M059J (cell line): ENCODE measurements at places on chromosomes 4 and X.

DNA sequence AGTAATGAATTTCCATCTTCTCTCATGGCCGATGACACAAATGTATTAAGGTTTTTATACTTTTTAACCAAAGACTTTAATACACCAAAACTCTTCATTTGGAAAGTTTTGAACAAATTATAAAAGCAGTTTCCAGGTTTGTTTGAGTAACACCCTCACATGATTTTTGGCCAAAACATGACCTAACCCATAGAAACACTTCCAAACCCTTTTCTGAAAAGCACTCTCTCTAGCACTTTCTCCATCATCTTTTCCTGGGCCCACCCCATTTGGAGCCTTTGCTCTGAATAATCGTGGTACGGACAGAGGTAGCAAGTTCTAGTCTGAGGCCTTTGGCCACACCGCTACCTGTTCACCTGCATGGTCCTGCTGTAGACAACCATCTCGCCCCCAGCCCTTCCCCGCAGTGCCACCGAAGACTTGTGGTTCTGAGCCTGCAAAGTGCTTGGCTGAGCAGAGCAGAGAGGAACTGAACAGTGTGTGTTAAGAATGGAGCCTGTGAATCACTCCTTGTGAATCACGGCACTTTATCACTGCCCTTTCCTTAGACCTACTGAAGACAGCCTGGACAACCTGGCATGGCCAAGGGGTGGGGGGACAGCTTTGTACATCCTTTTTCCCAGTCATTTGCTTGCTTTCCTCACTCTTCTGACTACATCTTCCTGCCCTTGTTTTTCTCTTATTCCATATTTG, 181.8 kb downstream of the PTTG2 start:
- peak; percentile 86 for DNase-seq

DNA sequence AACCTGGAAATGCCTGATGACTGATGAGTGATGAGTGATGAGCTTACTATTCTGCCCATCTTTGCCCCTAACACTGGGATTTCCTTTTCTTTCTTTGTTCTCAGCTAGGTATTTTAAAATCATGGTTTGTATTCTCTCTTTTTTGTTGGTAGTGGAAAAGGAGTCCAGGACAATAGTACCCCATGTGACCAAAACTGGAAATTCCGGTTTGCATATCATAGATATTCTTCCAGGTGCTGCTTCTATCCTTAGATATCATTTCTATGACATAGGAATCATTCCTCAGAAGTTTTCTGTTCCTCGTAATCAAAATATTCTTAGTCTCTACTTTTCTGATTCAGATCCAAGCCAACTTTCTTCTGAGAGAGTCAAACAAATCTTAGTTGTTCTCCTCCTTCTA, 320.5 kb upstream of the TET2 start:
- no peak for DNase-seq

- no peak for DNase-seq
Measured at GRCh38 chr4:143184217-143184502, 557 bp upstream of the USP38 start.

- DNase-seq = peak; percentile 61
Measured at GRCh38 chr4:185597532-185598188, 62.4 kb upstream of the PDLIM3 start.
